Myocyte (in vitro differentiated cells): ENCODE measurements at places on chromosomes 7 and 10.

DNA sequence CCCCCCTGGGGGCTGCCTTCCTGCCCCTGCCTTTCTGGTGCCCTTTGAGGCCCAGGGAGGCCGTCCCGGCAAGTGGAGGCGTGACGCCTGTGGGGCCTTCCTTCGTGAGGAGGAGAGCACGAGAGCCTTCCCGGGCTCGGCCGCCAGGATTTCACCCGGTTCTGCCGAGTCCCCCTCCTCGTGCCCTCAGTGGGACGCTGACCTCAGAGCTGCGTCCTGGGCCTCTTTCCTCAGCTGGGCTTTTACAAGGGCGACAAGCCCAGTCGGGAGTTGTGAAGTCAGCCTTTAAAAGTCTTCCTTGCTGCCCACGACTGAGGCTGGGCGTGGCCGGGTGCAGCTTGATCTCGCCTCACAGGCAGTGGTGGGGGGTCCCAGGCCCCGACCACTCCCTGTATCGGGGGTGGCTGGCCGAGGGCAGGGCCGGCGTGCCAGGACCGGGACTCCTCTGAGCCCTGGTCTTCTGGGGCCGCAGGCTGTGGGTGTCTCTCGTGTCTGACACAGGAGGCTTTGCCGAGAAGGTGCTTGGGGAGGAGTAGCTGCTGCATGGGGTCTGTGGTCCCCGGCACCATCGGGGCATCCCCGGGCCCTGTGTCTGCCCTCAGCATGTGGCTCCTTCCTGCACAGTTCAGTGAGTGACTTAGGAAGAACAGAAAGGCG, 41.8 kb downstream of the FAM20C start:
- no peak for DNase-seq

GRCh38 chr10:68251625-68252495, 19.9 kb upstream of the ATOH7 start:
- DNase-seq, result no peak

GRCh38 chr10:375815-376505, 240.7 kb downstream of the ZMYND11 start:
- no peak for DNase-seq

DNA sequence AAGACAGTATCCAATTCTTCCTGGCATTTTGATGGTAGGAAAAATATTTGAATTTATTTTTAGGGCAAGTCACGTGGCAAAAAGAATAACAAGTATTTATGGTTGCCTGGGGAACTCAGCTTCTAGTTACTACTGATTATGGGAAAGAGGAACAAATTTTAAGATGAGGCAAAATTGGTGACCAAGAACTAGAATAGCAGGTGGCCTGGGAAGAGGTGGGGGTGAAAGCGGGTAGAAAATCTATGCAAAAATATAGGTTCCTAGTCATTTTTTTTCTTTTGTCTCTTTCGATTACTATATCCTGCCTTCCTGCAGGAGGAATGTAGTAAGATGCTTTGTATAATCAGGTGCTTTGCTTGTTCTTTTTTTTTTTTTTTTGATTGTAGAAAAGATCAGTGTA, 27.8 kb downstream of the ENTPD1 start:
- no peak for DNase-seq

- DNase-seq, result no peak
Observed at GRCh38 chr10:91137011-91137643, 83.3 kb upstream of the PCGF5 start.

DNA sequence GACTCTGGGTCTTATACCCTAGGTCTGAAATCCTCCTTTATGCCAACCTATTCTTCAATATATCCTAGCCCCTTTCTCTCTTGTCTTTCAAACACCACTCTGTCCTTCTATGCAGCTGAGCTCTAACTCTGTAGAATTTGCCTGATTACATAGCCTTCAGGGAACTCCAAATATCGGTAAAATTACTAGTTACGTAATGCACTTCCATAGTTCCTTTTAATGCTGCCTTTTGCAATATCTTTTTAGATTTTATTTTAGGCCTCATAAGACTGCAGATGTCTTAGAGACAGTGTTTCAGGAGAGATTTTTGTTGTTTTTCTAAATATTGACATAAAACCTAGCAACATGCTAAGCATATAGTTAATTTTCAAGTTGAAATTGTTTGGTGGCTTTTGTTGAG, 924.8 kb downstream of the CNTNAP2 start:
- no peak for DNase-seq

DNA sequence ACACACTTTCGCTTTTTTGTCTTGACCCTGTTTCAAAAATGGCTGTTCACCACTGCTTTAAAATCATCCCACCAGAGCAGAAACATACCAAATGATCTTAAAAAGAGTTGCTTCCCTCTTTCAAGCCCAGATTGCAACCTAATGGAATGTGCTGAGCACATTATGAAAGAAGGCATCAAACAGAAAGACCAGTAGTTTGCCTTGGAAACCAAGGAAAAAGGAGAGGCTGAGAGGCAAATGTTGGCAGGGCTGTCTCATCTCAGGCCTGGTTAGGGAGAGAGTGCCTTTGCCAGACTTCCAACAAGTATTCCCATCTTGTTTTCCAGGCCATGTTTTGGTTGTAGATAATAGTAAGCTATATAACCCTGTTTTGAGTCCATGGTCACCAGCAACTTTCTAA, 64.3 kb downstream of the ABCB4 start:
- DNase-seq, result no peak
